ENCODE measurements at places on chromosomes 6 and 20.

- peak; percentile 39 for DNase-seq
These were observed 637 bp downstream of the TFB1M start for GRCh38 chr6:155313602-155314091.

DNA sequence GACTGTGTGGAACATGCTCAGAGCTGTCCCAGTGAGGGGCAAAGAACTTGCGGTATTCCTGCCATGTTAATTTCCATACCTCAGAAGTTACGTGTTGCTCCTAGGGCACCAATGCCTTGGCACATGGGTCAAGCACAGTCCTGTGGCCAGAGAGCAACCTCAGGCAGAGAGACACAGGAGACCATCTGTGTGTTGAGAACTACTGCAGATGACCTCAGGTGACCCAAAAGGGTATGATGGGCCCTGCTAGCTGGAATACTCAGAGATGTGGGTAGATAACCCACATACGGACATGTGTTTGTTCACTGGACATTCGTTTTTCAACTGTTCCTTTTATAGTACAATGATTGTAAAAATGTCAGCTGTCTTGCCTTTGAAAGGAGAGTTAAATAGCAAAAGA is 71.5 kb upstream of the BMP2 start:
- no peak for DNase-seq

GRCh38 chr6:3392930-3393835 is 63.7 kb downstream of the SLC22A23 start:
- no peak for DNase-seq

- DNase-seq: no peak
These were observed 144.4 kb upstream of the MAN1A1 start for GRCh38 chr6:119493980-119494379.

- DNase-seq: no peak
These were observed 125.5 kb upstream of the FBXL4 start for GRCh38 chr6:99073223-99073622.

- DNase-seq: no peak
These were observed 110.4 kb downstream of the ADGRG6 start for GRCh38 chr6:142412241-142412640.

GRCh38 chr6:41399424-41399823 is 64.0 kb downstream of the NCR2 start:
- DNase-seq: no peak

DNA sequence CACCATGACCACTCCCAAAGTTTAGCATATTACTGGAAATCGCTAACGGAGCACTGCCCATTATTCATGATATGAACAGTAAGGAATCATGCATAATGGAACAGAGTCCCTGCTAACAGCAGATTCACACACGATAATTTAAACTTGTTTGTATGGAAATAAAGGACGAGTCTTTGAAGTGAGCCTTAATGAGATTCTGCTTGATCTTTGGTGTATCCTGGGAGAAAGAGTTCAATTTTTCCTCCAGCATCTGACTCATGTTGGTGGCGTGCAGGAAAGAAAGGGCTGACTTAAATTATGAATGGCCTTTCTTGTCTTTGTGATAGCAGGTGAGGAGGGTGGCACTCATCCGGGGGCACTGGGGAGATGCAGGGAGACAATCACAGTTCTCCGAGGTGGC is 194.6 kb downstream of the ZNF217 start:
- DNase-seq: no peak

DNA sequence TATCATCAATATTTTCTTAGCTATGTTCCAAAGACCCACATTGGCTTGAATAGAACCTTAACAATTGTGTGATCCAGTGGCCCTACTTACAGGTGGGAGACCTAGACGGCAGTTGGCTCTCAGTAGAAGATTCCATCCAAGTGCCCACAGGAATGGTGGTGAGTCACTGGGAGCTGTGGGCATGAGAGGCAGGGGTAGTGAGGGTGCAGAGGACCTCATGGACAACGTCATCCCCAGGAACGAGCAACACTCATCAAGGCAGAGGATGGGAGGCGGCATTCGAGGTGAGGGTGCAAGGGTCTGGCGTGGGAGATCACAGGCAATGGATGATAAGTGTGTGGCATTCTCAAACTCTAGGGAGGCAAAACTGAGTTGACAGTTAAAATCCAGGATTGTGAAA is 17.5 kb upstream of the SPO11 start:
- no peak for DNase-seq

DNA sequence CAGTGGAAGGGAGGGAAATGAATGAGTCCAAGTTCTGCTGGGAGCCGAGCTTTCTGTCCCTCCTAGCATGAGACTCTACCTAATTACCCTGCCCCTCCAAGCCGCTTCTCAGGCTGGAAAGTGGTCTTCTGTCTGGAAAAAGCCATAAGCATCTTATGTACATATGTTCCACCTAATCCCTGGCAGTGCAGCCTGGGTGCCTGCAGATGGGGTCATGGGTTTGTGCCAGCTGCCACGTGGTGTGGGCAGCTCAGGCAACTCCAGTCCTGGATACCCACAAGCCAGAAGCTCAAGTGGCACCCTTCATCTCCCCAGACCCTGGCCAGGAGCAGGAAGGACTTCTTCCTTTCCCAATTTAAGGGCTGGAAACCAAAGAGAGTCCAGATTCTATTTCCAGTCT is 253.1 kb downstream of the LY86 start:
- DNase-seq: no peak

- DNase-seq: peak; percentile 85
These were observed 103.6 kb upstream of the SGK1 start for GRCh38 chr6:134421501-134421900.

- peak; percentile 22 for DNase-seq
These were observed 9.0 kb downstream of the CST9 start for GRCh38 chr20:23596579-23597250.

GRCh38 chr6:152879681-152880080 is 103.2 kb downstream of the FBXO5 start:
- DNase-seq: no peak

DNA sequence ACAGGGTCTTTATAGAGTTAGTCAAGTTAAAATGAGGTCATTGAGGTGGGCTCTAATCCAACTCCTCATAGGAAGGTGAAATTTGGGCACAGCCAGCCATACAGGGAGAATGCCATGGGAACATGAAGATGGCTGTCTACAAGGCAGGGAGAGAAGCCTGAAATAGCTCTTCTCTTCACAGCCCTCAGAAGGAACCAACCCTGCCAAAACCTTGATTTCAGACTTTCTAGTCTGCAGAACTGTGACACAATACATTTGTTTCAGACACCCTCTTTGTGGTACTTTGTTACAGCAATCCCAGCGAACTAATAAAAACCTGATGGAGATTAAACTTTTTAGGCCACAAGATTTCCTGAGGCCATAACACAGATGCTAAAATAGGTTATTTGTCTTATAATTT is 43.1 kb upstream of the HECA start:
- no peak for DNase-seq

- DNase-seq: no peak
These were observed 6.5 kb downstream of the HELZ2 start for GRCh38 chr20:63567386-63568169.

GRCh38 chr6:166439366-166440091 is 56.8 kb upstream of the MPC1 start:
- no peak for DNase-seq

- no peak for DNase-seq
These were observed 525.8 kb upstream of the POU3F2 start for GRCh38 chr6:98308564-98308963.

GRCh38 chr6:142013875-142014495 is 118.7 kb upstream of the GJE1 start:
- no peak for DNase-seq

GRCh38 chr6:47567586-47567985 is 90.0 kb downstream of the CD2AP start:
- DNase-seq: no peak

DNA sequence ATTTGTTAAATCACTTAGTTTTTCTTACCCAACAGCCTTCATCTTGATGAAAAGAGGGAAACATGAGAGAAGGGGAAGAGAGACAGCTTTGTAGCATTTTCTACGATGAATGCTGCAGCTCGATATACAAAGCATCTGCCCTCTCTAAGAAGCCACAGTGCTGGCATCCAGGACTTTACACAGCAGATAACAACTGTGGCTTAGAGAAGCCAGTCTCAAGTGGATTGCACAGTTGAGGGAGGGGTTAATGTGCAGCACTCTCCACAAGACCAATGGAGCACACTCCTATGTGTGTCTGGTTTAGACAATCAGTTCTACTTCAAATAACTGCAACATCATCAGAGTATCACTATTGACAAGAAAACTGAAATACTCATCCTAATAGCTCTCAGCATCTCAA is 5.8 kb downstream of the C6orf120 start:
- DNase-seq: no peak

GRCh38 chr20:44171775-44172571 is 15.0 kb downstream of the JPH2 start:
- peak; percentile 16 for DNase-seq

GRCh38 chr20:20366551-20366875 is 1.4 kb upstream of the INSM1 start:
- DNase-seq: no peak

DNA sequence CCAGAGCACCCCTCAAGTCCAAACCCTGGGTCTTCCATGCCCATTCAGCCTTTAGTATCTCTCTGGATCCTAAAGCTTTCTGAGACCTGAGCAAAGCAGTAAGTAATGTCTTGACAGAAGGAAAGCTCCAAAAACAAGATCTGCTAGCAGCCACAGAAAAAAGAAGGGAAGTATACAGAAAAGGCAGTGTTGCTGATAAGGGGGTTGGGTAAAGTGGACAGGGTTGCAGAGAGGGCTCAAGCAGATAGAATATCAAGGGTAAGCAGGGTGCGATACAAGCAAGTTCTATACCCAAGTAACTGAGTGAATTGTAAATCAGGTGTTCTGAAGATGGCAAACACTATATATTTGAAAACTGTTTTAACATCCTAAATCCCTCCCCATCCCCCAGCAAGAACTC is 113.4 kb upstream of the CARMIL1 start:
- DNase-seq: no peak

DNA sequence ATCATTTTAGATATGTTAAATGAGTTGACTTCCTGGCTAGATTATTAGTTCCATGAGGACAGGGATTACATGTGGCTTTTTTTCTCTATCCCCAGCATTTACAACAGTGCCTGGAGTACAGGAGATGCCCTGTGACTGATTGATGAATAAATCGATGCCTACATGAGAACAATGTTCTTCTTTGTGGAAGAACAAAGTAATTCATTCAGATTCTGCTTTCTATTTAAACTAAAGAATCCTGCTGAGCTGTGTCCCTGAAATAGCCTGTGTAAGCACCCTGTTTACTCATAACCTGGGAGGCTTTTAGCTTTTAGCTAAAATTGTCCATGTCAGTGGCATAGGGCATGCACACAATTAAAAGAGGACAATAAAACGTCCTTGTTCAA is 125.1 kb upstream of the BTBD3 start:
- no peak for DNase-seq

DNA sequence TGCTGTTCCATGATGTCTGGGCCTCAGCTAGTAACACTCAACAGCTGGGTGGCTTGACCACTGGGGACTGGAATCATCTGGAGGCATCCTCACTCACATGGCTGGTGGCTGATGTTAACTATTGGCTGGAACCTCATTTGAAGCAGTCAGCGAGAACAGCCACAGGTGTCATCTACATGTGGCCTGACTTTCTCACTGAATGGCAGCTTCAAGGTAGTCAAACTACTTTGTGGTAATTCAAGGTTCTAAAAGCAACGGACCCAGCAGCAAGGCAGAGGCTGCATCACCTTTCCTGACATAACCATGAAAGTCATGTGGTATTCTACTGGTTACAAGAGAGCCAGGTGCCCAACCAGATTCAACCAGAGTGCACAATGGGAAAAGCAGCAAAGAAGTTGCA is 115.9 kb upstream of the DST start:
- no peak for DNase-seq

GRCh38 chr6:33416386-33417127 is 1.4 kb downstream of the CUTA start:
- no peak for DNase-seq

DNA sequence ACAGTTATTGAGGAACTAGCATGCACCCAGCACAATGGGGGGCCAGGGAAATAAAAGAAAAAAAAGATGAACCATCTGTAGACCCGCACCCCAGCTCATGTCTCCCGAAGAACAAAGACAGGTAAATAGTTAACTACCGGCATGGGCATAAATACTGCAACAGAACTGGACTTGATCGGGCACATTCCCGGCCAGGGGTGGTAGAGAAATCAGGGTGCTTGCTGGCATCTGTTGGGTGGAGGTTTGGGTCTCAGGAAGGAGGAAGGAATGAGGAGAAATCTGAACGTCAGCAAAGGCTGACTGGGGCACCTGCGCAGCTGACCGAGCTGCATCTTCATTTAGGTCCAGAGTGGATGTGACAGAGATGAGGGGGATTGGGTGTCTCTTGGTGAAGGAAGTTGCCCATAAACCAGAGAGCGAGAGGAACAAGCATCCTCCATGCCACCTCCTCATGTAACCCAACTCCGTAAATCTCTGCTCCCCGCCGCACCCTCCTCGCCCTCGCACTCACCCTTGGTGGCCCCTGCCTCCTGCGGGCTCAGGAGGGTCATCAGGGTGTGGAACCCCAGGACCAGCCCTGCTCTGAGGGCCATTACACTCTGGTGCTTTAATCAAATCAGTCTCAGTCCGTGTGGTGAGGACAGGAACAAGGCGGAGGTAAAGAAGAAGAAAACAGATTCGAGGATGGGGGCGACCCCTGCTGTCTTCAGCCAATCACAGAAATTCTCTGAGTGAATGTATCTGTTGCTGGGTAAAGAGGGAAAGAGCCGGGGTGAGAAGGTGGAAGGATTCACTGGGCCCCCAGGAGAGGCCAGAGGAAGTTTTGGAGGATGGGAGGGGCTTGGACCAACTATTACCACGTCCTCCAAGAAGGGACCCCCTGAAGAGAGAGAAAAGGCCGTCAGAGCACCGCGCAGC is at the start of gene HLA-DOA:
Gene HLA-DOA, minus strand, starts transcription at position 648 of the 918 bp plus-strand sequence.
- DNase-seq: peak; percentile 14

GRCh38 chr20:35093267-35093884 is 769 bp upstream of the TRPC4AP start:
- DNase-seq: peak; percentile 67

DNA sequence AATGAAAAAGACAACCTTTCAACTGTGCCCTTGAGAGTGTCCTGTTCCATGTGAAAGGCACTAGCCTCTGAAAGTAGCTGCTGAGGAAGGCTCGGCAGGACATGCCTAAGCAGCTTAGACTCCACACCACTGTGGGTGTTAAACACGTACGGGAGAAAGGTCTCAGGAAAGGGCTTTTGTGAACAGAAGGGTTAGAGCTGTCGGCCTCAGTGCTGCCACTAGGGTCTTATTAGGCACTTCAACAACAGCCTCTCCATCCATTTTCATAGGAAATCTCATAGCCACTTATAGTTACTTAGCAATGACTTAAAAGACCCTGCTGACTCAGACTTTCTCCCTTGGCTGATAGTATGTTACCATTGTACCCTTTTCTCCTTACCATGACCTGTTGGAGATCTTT is 662.8 kb downstream of the TBC1D32 start:
- no peak for DNase-seq

- DNase-seq: no peak
These were observed 189.6 kb downstream of the MYLK4 start for GRCh38 chr6:2560917-2561698.

Data from cardiac fibroblast (primary cell).